ENCODE measurements at places on chromosomes 3 and 15. TPM values are rescaled to one million over a fixed set of nuclear protein-coding genes. Genes with fewer than 3 reads are reported as not detected.

GRCh38 chr3:9862391-9863057, 17.5 kb downstream of the CIDEC start:
- peak; percentile 41 for DNase-seq

GRCh38 chr15:25905140-25905539, 42.0 kb upstream of the ATP10A start:
- DNase-seq: no peak

- no peak for DNase-seq
These were observed 307.9 kb downstream of the CLSTN2 start for GRCh38 chr3:140242818-140243276.

GRCh38 chr15:85711580-85712192, 83.0 kb downstream of the KLHL25 start:
- no peak for DNase-seq

GRCh38 chr15:45612790-45613415, 21.9 kb upstream of the SQOR start:
- no peak for DNase-seq

DNA sequence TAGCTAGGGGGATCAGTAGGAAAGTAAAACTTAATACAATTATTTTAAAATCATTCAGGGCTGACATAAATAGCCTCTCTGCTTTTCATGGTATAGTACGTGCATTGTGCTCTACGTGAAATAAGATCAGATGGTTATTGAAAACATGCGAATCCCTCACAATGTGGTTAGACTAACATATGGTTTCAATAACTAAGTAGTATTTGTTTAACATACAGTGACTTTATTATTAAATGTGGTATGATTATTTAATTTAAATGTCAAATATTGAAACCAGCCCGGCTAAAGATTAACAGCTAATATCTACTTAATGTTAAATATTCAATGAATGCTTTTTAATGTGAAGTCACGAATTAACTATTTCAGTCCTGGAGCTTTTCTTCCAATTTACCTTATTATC, 473.9 kb upstream of the THBS1 start:
- no peak for DNase-seq

GRCh38 chr3:112348943-112349342, 16.0 kb downstream of the CD200 start:
- DNase-seq: no peak

DNA sequence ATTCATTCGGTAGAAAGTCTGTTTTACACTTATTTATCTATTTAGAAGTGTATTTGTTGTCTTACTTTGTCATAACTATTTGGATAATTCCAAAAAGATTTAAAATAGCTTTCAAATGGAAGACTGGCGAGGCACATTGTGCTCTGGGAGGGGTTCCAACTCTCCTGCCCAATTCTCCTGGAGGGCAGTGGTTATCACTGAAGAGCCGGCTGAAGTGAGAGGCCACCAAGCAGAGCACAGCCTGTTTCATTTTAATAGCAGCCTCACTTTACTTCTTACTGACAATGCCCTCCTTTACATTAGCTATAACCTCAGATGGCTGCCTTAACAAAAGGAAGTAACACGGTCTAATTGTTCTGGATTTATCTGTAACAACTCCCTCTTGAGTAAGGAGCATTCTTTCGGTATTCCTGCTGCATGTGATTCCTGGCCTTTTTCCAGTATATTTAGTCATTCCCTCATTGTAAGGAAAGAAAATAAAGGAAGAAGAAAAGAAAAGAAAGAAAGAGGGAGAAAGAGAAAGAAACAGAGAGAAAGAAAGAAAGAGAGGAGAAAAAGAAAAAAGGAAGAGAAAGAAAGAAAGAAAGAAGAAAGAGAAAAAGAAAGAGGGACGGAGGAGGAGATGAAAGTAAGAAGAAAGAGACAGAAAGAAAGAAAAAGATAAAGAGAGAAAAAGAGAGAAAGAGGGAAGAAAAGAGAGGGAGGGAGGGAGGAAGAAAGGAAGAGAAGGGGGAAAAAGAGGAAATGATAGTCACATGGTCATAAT, 339.8 kb upstream of the WNT5A start:
- no peak for DNase-seq

GRCh38 chr3:193812078-193812725, 219.2 kb downstream of the OPA1 start:
- no peak for DNase-seq

GRCh38 chr3:161093895-161094294, 11.3 kb downstream of the B3GALNT1 start:
- peak; percentile 27 for DNase-seq

- no peak for DNase-seq
These were observed 229.2 kb downstream of the MBNL1 start for GRCh38 chr3:152497890-152498289.

GRCh38 chr3:141949972-141950371, 73.5 kb downstream of the ATP1B3 start:
- DNase-seq: no peak

DNA sequence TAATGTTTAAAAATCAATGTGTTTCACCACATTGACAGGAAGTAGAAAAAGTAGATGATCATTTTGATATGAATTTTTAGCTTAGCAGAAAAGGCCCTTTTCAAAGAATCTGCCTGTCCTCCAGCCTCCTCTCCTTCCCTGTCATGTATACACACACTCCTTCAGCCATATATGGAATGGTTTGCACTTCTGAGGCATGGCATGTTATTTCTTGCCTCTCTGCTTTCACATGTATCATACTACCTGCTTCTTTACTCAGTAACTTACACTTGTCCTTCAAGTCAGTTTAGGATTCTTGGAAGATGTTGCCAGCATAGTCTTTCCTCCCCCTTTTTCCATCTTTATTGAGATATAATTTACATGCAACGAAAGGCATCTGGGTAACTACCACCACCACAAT, 79.0 kb downstream of the REC114 start:
- no peak for DNase-seq

GRCh38 chr15:84398763-84399701, 163.5 kb downstream of the GOLGA6L4 start:
- no peak for DNase-seq

GRCh38 chr3:49611291-49611690, 57.0 kb downstream of the BSN start:
- DNase-seq: no peak

GRCh38 chr3:84141571-84141970, 817.2 kb upstream of the CADM2 start:
- no peak for DNase-seq

DNA sequence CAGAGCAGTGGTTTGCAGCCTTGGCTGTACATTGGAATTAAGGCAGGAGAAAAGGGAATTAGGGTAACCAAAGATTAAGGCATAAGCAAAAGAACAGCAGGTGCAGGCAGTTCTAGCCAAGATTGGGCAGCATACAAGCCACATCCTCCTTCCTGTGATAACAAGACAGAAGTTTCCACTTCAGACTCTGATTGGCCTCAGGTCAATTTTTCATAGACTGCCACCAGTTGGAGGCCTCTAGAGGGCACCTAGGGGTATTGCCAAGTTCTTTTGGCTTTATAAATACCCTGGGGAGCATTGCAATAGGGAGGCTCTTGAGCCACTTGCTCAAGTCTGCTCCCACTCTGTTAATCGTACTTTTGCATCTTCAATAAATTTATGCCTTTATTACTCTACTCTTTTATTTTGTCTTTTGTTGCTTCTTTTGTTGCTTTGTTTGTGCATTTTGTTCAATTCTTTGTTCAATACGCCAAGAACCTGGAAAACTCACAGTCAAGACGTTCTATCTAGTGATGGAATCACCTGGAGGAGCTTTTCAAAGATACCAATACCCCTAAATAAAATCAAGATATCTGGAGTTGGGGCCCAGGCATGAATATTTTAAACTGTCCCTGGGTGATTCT, 32.2 kb upstream of the FMN1 start:
- peak; percentile 39 for DNase-seq

Gene NRROS
- total RNA-seq: 1.5 TPM

Gene TMCO5A
- total RNA-seq: not detected

Gene SSUH2
- 7.6 TPM for total RNA-seq
